ENCODE measurements at places on chromosomes 1 and 21. TPM values are rescaled to one million over a fixed set of nuclear protein-coding genes. Genes with fewer than 3 reads are reported as not detected.

Gene RYR2
- 27.9 TPM for total RNA-seq

Gene LCE3E
- not detected for total RNA-seq

Gene CFHR4
- total RNA-seq: 0.69 TPM

Gene LCE1D
- not detected for total RNA-seq

Gene THEMIS2
- total RNA-seq: 2.8 TPM

Gene AMY1C
- total RNA-seq: not detected

Gene DIRAS3
- total RNA-seq: 23.1 TPM

Gene KIF21B
- total RNA-seq: 155 TPM

Gene PRR9
- total RNA-seq: not detected

Gene SPATA1
- total RNA-seq: 1.4 TPM

Gene KRTAP10-1
- not detected for total RNA-seq

Gene OR2AK2
- total RNA-seq: 2.1 TPM

Gene CHI3L1
- total RNA-seq: 1.2 TPM

Gene CAMK1G
- total RNA-seq: 4.4 TPM

Gene PAPPA2
- 4.2 TPM for total RNA-seq

Gene ZNF593
- 10.8 TPM for total RNA-seq

Gene TSSK3
- total RNA-seq: not detected

Gene SNX27
- total RNA-seq: 85.6 TPM

Gene OR2T11
- not detected for total RNA-seq

Gene ERRFI1
- total RNA-seq: 21.9 TPM

Gene LHX8
- 26.8 TPM for total RNA-seq

Gene OTUD3
- 14.3 TPM for total RNA-seq

Gene ZFYVE9
- 86.5 TPM for total RNA-seq

Measured in diencephalon (tissue), 1 donor.